Activated CD4-positive, alpha-beta memory T cell treated with anti-CD3 and anti-CD28 coated beads for 36 hours (primary cell): ENCODE measurements at places on chromosomes 1 and 21. TPM values are rescaled to one million over a fixed set of nuclear protein-coding genes. Genes with fewer than 3 reads are reported as not detected.
A peak's percentile ranks its signal among the peaks of the same experiment; 100 is the strongest.

DNA sequence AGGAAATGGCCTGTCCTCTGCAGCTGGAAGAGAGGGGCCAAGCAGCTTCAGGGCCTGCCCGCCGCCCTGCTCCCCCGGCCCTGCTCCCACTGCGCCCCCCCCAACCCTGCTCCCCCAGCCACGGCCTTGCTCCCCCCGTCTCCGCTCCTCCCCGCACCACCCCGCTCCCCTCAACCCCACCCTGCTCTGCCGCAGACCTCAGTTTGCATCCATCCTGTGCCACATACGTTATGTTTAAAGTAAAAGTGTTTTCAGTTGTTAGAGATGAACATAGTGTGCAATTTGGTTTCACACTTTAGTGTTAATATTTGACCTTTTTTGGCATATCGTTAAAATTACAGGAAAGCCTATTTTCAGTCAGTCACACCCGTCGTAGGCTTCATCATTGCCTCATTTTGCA is 34.1 kb upstream of the DIP2A start:
- DNase-seq = no peak
- peaks cover 11% of the 10 kb centered on the region for H3K4me1 ChIP-seq
- no peaks in the 10 kb centered on the region for H3K27me3 ChIP-seq
- peaks cover 12% of the 10 kb centered on the region for H3K36me3 ChIP-seq
- H3K27ac ChIP-seq = peak overlapping the region; percentile 16

DNA sequence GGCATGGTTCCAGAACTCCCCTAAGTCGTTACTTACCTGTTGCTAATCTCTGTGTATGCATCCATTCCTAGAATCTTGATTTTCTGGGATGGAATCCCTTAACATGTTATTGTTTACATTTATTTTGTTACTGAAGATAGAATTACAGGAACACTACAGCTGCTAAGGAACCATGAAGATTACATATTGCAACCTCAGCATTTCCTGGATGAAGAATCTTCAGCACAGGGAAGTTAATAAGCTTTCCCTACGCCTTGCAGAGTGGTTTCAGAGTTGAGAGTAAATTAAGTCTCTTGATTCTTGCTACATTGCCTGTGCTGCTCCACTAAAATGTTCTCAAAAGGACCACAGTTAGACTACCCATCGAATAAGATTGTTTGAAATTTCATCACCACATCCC is 31.4 kb upstream of the GBP6 start:
- H3K4me1 ChIP-seq = no peaks in the 10 kb centered on the region
- DNase-seq = no peak

- H3K4me3 ChIP-seq = no peak overlapping the region
- no peaks in the 10 kb centered on the region for H3K4me1 ChIP-seq
- no peak for DNase-seq
- peaks cover 20% of the 10 kb centered on the region for H3K27me3 ChIP-seq
- no peaks in the 10 kb centered on the region for H3K36me3 ChIP-seq
Observed at GRCh38 chr1:115952547-115952946, 23.8 kb upstream of the SLC22A15 start.

- H3K4me1 ChIP-seq = peaks cover 2% of the 10 kb centered on the region
- no peak overlapping the region for H3K27ac ChIP-seq
- H3K4me3 ChIP-seq = peak overlapping the region; percentile 38
- H3K27me3 ChIP-seq = peaks cover 34% of the 10 kb centered on the region
Observed at GRCh38 chr1:58249737-58250586, 296.6 kb downstream of the OMA1 start.

DNA sequence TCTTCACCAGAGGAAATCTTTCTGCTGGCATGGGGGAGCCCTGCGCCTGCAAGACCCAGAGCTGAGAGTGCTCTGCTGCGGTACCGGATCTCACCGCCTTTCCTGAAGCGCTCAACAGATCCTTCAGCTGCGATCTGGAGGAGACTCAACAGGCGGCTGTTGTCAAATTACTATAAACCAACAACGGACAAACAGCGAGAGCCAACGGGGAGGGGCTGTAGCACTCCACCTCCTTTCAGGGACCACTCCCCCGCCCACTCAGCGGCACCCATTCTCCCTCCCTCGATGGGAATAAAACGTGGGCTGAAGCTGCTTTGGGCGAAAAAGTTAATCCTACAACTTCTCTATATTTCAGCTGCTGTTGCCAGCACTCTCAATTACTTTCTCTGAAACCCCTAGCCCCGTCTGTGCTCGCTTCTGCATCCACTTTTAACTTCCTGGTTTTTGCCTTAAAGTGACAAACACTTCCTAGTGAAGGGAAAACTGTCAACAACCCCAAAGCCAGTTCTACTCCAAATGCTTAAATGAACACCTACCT is at the start of gene FMO5:
TSS of gene FMO5 (minus strand) at position 147 of the 538 bp plus-strand sequence. CDS start 310 bp downstream, outside the sequence.
- peak within 1 kb of the TSS; percentile 82 for H3K4me3 ChIP-seq
- H3K4me1 ChIP-seq = peaks cover 10% of the 10 kb centered on the region
- H3K27me3 ChIP-seq = no peaks in the 10 kb centered on the region
- DNase-seq = peak; percentile 69
- no peaks in the 10 kb centered on the region for H3K36me3 ChIP-seq

DNA sequence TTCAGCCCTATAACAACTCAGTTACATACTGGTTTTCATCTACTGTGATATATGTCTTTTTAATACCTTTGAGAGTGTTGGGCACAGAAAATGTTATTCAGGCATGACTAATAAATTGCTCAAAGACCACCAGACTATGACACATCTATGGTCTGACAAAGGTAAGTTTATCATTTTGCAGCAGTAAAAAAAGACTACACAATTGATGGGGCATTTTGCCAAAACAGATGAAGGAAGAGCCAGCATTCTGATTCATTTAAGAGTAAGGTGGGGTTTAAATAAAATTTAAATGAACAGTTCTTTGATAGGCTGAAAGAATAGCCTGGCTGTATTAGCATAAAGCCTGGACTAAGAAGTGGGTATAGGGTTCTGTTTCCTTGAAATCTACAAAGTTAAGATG is 8.8 kb upstream of the RNPC3 start:
- H3K27me3 ChIP-seq = no peaks in the 10 kb centered on the region
- DNase-seq = no peak
- peaks cover 22% of the 10 kb centered on the region for H3K4me1 ChIP-seq
- no peak overlapping the region for H3K27ac ChIP-seq
- H3K4me3 ChIP-seq = no peak overlapping the region

The TCHH gene
- total RNA-seq = not detected
